ENCODE measurements at places on chromosomes 2 and 18.
A peak's percentile ranks its signal among the peaks of the same experiment; 100 is the strongest.

- peak; percentile 96 for DNase-seq
Measured at GRCh38 chr2:127080226-127080937, 26.6 kb downstream of the BIN1 start.

DNA sequence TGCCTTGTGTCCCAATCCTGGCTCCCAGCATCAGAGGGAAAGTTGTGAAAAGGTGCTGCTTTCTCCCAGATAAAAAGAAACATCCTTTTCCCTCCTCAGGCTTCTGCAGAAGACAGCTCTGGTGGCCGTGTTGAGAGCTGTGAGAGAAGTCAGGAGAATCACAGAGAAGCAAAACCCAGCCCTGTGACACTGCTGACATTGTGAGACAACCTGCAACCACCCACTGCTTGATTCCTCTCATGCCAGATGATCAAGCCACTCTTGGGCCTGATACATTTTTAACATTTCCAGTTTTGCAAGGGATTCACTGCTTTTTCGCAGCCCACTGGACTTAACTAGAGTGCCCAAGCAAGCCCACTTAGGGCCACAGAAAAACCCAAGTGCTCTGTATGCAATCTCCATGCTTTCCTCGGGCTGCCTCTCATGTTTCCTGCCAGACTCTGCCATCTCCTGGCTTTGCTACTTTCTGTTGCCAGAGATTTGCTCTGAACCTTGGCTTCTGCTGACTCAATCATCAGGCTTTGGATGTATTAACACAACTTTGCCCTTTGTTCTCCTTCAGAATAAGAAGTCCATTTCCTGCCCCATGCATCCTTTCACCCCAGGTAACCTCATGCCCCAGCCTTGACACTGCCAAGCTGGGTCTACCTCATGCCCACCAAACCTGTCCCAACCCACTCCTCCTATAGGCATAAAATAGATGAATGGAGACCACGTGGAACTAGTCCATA, 24.9 kb upstream of the TTR start:
- DNase-seq = no peak

DNA sequence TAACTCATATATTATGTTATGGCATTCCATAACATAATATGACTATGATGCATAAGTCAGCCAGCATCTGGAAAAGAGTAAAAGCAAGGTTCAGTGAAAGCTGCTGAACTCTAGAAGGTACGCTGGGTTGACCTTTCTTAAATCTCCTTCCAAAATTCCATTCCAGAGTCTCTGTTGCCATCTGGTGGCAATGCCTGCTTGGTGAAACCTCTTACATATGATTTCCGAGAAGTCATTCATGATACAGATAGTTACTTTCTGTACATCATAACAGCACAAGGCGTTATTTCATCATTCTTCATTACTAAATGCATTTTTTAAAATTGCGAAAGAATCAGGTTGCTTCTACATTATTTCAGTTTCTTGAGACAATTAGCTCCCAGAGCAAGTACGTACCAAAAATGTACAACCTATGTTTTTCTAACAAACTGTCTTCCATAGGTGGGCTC, 7.0 kb upstream of the EPG5 start:
- peak; percentile 94 for DNase-seq

GRCh38 chr2:48174503-48174902, 268.2 kb upstream of the FBXO11 start:
- peak; percentile 29 for DNase-seq

DNA sequence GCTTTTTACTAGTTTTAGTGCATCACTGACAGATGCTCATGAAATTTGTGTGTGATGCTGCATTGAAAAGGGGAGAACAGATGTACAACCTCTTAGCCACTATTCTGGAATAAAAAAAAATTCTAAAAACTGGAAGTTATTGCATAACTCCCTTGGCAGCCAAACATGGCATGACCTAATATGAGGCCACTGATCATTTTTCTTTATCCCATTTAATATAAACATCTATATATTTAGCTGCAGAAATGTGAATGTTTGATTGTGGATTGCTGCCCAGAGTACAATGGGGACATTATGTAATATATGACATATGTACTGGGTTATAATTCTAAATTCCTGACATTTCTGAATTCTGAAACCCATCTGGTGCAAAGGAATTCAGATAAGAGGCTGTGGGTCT, 86.5 kb downstream of the CDCA7 start:
- no peak for DNase-seq

- DNase-seq = no peak
Measured at GRCh38 chr2:219706823-219707281, 79.4 kb downstream of the SLC4A3 start.

GRCh38 chr2:134154246-134154645, 99.6 kb upstream of the MGAT5 start:
- DNase-seq = peak; percentile 13

DNA sequence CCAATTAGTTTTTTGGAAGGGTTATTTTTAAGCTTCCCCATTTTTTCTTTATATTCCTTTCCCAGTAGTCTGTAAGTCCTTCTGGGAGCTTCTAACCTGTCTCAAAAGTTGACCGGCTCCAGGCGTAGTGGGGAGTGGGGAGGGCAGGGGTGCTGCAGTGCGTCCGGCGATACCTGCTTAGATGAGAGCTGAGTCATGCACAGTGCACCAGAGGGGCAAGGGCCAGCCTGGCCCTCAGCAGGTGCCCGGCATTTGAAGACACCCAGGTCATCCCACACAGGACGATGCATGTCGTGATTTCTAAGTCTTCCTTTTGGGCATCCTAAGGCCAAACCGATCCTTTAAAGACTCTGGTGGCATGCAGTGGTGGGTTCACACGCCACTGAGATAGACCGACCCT, 73.4 kb downstream of the TPO start:
- no peak for DNase-seq

DNA sequence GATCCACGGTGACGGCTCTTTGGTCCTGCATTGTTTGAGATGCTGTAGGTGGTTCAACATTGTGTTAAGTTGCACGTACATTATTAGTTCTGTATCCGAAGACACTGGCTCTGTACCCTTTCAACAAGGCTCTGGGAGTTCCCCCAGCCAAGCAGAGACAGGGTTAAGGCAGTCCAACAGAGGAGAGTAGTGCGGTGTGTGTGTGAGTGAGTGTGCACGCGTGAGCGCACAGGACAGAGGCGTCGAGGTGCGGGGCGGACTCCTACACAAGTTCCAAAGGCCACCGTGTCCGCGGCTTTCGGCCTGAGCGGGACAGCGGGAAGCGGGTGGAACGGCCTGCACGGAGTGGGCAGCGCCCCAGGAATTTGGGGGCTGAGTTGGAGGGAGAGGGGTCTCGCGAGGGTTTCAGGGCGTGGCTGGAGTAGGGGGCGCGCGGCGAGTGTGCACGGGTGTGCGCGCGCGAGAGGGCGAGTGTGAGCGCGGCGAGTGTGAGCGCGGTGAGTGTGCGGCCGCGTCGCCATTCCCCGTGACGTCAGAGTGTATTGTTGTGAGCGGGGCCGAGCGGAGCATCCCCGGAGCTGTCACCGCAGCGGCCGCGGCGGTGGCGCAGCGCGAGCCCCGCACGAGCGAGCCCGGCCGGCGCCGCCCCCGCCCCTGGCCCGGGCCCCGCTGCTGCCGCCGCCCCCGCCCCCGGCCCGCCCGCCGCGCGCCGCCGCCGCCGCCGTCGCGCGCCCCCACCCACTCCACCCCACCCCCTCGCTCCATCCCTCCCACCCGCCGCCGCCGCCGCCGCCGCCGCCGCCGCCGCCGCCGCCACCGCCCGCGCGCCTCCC, at the start of gene ASXL3:
ASXL3 (plus strand) TSS at position 535 of the 833 bp plus-strand sequence. CDS start 413 bp downstream, outside the sequence.
- DNase-seq = peak; percentile 2

GRCh38 chr2:11810237-11810977, 64.0 kb downstream of the LPIN1 start:
- DNase-seq = no peak

GRCh38 chr2:67259556-67260342, 137.4 kb upstream of the ETAA1 start:
- DNase-seq = no peak

- no peak for DNase-seq
Measured at GRCh38 chr2:191176305-191176704, 25.5 kb upstream of the STAT4 start.

DNA sequence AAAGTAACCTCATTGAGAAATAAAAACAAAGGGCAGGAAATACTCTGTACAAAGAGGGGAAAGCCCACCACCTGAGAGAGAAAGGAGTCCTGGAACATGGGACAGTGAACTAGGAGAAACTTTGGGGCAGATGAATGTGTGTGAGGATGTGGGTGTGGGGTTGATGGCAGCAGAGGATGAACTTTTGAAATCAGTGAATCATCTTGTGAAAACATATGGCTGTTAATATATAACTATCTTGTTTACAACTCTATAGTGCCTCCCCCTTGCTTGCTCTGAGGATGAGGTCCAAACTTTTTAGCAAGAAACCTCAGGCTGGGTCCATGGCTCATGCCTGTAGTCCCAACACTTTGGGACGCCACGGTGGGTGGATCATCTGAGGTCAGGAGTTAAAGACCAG, 171.8 kb upstream of the LHCGR start:
- DNase-seq = no peak

DNA sequence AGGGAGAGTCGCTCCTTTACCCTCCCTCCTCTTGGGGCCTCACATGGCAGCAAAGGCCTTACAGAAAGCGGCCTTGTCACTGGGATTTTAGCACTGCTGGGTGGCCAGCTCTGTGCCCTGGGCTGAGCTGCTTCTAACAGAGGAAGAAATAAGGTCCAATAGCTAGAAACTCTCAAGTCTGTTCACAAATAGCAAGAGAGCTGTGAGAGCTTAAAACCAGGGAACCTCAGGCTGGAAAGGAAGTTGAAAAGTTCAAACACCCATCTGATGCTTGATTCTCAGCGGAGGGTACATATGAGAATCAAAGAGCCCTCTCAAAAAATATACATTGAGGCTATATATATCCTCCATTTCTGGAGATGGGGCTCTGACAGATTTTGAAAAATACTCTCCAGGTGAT, 54.7 kb downstream of the ST6GAL2 start:
- no peak for DNase-seq

DNA sequence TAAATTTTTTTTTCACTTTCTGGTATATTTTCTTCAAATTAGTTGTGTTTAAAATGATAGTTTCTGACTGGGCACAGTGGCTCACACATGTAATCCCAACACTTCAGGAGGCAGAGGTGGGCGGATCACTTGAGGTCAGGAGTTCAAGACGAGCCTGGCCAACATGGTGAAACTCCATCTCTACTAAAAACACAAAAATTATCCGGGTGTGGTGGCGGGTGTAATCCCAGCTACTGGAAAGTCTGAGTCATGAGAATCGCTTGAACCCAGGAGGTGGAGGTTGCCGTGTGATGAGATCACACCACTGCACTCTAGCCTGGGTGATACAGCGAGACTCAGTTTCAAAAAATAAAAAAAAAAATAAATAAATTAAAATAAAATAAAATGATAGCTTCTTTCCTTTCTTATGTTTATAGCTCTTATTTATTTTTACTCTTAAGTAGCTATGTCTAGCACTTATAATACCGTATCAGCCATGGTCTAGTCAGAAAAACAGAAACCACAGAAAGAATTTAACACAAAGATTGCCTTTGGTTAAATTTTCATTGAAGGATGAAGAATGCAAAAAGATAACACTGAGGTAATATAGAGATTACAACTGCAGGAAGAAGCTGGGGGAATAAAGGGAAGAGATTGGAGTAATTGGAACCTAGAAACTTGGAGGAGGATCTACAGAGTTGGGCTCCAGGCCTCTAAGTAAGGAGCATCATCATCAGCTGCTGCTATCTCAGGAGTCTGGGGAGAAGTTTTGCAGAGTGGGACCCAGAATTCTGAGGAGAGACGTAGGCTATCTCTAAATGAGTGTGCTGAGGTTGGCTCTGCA, 54.7 kb upstream of the MBOAT2 start:
- DNase-seq = no peak

DNA sequence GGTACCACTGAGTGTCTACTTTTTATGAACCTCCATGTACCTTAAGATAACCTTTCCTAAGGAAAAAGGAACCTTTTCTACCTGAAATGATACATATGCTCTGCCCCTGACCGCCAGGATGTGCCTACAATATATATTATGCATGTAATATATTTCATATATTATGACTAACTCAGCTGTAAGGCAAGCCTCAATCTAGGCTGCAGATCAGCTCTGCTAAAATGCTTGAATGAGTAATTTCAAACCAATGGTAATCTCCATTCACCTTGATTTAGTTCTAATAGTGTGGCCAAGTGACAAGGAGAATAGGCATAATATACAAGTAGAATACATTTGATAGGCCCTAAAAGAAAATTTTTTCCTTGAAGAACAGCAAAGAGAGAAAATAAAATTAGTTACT, 101.8 kb downstream of the DPP4 start:
- no peak for DNase-seq

DNA sequence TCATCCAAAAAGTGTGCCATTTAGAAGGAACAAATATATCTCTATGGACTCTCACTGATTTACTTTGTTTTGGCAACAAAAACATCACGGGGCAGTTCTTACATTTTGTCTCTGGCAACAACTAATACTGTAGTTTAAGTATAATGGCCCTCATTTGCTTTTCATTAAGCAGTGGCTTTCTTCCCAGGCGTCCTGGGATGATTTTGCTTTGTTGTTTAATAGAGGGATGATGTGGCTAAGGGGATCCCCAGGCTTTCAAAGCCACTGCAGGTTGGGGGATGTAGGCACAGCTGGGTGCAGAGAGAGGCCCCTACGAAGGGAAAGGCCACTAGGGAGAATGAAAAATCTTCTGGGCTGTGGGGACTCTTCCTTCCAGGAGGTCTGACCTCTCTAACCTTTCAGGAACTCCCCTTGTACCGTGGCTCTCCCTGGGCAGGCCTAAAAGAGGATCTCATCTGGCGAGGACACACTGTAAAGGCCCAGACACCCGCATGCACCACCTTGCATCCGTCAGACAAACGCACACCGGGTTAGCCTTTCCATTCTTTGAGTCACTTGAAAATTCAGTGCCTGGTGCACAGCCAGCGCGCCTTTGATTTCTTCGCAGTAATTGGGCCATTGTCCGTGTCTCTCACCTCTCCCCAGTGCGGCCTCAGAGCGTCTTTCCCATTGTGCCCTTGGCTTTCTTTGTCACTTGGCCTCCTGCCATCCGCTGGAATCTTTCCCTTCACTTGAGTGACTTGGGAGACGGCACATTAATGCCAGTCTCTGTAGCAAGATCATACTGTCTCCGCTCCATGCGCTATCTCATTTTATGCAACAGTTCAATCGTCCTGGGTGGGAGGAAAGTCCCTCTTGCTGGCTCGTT, 40.3 kb upstream of the AFF3 start:
- DNase-seq = no peak

- DNase-seq = no peak
Measured at GRCh38 chr2:229132236-229132635, 138.9 kb downstream of the PID1 start.

DNA sequence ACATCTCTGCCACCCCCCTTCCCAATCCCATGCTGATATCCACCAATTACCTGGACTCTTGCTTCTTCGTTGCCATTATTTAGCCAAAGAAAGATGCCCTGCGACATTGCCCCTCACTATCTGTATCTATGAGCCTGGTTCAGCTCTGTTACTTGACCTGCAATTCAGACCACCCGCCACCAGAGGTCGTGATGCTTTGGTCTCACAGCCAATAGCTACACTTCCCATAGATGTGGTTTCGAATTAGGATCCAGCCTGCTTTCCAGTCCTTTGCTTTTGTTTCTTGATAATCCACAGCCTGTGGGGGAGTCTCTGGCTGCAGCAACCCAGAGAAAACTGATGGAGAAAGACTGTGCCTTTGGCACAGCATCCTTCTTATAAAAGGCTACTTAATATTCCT, 239.4 kb downstream of the KLHL29 start:
- DNase-seq = peak; percentile 53

- no peak for DNase-seq
Measured at GRCh38 chr18:46398005-46398404, 259.0 kb downstream of the LOXHD1 start.

- DNase-seq = no peak
Measured at GRCh38 chr2:199463708-199464605, 6.2 kb upstream of the SATB2 start.

GRCh38 chr2:127015106-127015910, 91.6 kb downstream of the BIN1 start:
- DNase-seq = no peak

GRCh38 chr2:29187926-29188325, 72.7 kb downstream of the CLIP4 start:
- no peak for DNase-seq
